ENCODE measurements at places on chromosomes 1 and 21.

GRCh38 chr21:36730291-36731281 lies 31.7 kb downstream of the SIM2 start:
- no peak for DNase-seq

- no peak for DNase-seq
Measured at GRCh38 chr1:27600498-27601175, 3.3 kb downstream of the AHDC1 start.

DNA sequence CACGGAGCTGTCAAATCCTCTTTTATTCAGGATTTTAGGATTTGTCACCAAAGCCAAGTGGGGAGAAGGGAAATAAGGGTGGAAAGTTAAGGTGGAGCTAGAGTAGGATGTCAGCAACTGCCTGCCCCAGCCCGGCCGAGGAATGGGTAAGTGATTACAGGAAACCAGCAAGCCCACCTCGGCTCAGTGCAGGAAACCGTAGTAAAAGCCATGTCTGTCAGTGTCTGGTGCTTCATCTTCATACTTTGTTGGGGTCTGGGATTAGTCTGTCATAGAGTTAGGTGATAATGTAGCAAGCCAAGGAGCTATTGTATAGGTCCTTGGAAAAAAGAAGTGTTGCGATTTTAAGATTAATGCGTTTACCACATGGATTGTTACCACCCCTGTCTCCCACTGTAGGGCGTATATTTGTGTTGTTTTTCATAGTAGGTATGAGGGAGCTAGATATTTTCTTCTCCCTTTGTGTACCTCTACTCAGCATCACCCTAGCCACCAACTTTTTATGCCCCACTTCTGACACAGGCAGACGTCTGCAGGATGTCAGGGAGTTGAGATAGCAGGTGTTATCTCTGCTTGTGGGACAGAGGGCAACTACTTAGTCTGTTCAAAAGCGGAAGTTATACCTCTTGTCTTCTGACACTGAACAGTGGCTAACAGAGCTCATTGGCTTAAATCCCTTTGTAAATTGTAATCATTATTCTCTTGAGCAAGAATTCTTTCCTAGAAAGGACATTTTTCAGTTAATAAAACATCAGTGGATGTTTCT lies 253.7 kb downstream of the HHAT start:
- no peak for DNase-seq

DNA sequence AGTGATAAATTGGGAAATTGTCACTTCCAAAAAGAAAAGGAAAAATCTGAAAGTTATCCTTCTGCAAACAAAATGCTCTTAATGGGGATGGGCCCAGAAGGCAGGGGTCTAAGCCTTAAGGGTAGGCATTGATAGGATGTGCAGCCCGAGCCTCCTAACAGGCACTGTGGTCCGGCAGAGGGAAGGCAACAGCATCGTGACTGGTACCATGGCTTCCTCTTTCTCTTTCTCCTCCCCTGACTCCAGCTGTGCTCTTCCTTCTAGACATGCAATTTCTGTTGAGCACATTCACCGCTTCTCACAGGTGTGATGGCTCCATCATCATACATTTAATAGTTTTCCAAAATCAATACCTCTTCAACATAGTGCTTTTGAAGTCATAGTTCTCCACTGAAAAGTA lies 91.5 kb downstream of the SELENOF start:
- no peak for DNase-seq

- peak; percentile 85 for DNase-seq
Measured at GRCh38 chr1:152141971-152142584, 16.9 kb downstream of the RPTN start.

DNA sequence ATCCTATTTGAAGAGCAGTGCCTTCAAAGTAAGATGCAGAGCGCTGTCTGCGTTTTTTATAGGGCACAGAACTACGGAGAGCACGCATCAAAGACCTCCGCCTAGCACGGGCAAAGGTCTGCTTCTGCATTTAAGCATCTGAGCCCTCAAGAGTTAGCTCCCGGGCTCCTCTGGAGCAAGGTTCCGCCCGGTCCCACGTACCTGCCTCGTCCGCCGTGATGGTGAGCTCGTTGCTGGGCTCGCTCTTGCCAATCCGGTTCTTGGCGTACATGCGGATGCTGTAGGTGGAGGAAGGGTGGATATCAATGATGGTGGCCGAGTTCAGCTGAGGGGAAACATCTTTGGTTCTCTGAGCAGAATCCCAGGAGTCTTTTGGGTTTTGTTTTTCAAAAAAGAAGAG lies 311.5 kb downstream of the PCP4 start:
- no peak for DNase-seq

DNA sequence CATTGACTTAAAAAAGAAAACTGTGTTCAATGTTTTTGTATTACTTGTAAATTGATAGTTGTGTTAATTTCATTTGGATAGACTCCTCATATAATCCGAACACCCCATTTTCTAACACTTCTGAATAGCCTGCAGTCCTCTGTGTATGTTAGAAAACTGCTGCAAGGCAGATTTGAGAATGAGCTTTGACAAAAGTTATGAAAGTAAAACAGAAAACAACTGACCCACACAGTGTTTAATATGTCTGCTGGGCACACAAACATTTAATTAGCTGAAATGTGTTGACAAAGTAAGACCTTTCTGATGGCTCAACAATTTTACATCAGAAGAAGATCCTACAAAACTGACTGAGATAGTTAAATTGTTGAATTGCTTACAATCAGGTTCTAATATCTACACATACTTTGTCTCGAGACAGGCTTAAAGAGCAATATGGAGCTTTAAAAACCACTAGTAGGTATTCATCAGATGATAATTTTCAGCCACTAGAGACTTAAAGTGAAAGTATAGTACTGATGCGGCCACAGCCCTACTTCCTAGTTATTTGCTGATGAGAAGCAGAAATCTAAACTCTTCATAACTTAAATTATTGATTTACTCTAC lies 40.0 kb upstream of the PRMT6 start:
- DNase-seq = no peak

- no peak for DNase-seq
Measured at GRCh38 chr1:86500714-86501113, 32.0 kb downstream of the CLCA1 start.

- DNase-seq = no peak
Measured at GRCh38 chr1:2480236-2480985, 4.3 kb downstream of the PLCH2 start.

- DNase-seq = no peak
Measured at GRCh38 chr1:58986996-58987767, 203.3 kb upstream of the JUN start.

- no peak for DNase-seq
Measured at GRCh38 chr1:86542631-86543030, 4.2 kb upstream of the CLCA4 start.

GRCh38 chr21:46220275-46220810 lies 8.2 kb downstream of the LSS start:
- no peak for DNase-seq

- DNase-seq = peak; percentile 21
Measured at GRCh38 chr1:63327417-63328054, 5.2 kb downstream of the FOXD3 start.

- DNase-seq = no peak
Measured at GRCh38 chr1:154476791-154477190, 25.2 kb upstream of the TDRD10 start.

DNA sequence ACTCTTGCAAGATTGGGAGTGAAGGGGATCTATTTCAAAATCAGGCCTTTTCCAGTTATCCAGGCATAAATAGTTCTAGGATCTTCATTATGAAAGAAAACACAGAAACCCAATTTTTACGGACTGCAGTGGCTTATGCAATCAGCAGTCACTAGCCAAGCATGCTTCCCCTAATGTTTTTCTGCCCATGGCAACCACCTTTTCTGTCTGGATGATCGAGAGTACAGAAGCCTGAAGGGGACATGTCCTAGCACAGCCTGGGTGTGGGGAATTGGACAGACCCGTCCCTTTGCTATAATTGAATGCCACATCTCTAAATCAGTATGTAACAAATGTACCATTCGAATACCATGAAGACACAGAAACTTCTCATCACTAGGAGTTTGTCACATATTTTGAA lies 29.8 kb upstream of the NCAM2 start:
- DNase-seq = peak; percentile 6

- DNase-seq = peak; percentile 47
Measured at GRCh38 chr1:26744075-26744959, 43.4 kb upstream of the PIGV start.

DNA sequence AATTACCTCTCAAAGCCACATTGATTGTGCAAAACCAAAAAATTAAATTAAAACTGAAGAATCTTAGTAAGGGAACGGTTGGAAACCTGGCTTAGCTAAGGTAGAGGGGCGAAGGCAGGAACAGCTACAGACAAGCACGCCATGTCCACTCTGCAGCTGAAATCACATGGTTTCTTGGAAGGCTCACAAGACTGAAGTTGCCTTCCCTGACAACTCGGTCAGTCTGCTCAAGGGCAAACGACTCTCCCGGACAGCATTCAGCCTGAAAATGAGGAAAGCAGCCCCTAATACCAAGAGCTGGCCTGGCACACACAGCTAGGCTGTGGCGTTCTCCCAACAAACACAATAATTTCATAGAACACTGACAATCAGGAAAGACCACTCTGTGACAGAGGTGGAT lies 22.7 kb upstream of the BECN2 start:
- no peak for DNase-seq

- no peak for DNase-seq
Measured at GRCh38 chr1:160309185-160309557, 24.2 kb upstream of the PEX19 start.

- no peak for DNase-seq
Measured at GRCh38 chr1:232776526-232777106, 28.6 kb upstream of the MAP10 start.

- DNase-seq = no peak
Measured at GRCh38 chr1:42741706-42742105, 1.7 kb upstream of the CLDN19 start.

GRCh38 chr1:156203331-156203730 lies 9.4 kb downstream of the SLC25A44 start:
- DNase-seq = no peak

- peak; percentile 51 for DNase-seq
Measured at GRCh38 chr21:17679002-17679600, 66.4 kb upstream of the BTG3 start.

GRCh38 chr1:65278376-65279069 lies 30.8 kb upstream of the DNAJC6 start:
- DNase-seq = no peak

DNA sequence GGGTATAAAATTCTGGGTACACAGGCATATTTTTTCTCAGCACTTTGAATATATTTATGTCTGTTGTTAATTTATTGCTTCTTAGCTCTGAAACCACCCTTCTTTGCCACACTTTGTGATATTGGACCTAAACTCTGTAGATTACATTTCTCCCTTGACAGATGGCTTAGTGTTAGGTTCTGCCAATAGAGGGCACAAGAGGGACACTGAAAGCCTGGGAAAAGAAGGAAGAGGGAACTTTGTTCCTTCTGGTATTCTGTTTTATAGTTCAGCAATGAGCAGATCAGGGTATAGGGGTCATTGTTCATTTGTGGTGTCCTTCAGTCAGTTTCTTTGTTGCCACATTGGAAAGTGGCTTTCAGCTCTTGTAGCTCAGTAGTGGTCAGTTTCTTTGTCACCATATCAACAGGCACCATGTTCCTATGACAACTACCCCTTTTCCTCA lies 423.5 kb upstream of the PROX1 start:
- DNase-seq = peak; percentile 36

DNA sequence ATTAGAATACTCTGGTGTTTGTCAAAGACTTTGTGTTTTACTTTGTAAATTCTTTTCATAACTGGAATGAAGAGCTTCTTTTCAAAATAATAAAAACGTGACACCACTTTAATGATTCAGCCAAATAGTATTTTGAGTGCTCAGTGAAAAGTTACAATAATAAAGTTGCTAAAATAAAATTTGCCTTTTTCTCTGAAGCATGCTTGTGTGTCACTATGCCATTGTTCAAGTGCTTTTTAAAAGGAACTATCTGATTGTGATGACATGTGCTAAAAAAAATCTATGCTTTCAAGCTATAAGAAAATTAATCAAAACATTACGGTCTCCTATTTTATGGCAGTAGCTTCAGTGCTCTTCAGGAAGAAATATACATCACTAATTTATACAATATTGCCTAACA lies 1290.5 kb upstream of the B3GALT2 start:
- no peak for DNase-seq

- no peak for DNase-seq
Measured at GRCh38 chr1:200153277-200154055, 126.0 kb downstream of the NR5A2 start.

DNA sequence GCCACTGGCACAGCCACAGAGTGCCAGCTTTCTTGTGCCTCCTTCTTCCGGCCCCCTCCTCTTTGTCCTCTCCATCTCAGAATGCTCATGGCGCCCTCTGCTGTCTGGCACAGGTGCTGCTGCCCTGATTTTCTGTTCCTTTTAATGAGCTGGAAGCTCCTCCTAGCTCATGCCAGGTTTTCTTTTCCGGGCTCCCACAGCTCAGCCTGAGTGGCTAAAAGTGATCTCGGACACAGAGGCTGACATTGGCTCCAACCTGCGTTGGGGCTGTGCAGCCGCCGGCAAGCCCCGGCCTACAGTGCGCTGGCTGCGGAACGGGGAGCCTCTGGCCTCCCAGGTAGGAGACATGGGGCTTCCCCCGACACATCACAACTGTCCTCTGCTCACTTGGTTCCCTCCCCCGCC lies 18.7 kb downstream of the CNTN2 start:
- peak; percentile 77 for DNase-seq

GRCh38 chr1:154847891-154848290 lies 22.2 kb downstream of the KCNN3 start:
- DNase-seq = no peak

DNA sequence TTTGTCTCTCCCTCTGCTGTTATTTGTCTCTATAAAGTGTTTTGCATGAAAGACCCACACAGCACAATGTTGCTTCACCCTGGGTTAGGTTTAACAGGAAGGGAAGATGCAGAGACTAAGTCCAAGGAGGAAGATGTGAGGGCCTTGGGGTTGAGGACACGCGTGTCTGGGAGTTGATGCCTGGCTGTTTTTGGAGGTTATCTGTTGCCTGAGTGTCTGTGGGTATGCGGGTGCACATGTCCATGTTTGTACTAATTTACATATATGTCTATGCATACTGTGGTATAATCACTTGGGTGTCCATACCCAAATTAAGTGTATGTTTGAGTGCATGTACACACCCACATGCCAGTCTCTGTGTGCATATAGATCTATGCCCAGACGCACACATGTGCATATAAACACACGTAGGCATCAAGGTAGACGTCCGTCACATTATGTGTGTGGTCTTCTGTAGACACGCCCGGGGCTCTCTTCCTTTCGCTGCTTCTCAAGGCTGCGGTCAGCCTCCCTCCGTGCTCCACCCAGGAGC lies 962 bp upstream of the MAN1C1 start:
- no peak for DNase-seq

Data from NCI-H460 (cell line).